ENCODE measurements at places on chromosomes 6 and 20.

GRCh38 chr6:116665464-116665863 is 3.1 kb downstream of the ZUP1 start:
- DNase-seq = no peak

- no peak for DNase-seq
Observed at GRCh38 chr6:132413499-132413802, 12.2 kb upstream of the MOXD1 start.

DNA sequence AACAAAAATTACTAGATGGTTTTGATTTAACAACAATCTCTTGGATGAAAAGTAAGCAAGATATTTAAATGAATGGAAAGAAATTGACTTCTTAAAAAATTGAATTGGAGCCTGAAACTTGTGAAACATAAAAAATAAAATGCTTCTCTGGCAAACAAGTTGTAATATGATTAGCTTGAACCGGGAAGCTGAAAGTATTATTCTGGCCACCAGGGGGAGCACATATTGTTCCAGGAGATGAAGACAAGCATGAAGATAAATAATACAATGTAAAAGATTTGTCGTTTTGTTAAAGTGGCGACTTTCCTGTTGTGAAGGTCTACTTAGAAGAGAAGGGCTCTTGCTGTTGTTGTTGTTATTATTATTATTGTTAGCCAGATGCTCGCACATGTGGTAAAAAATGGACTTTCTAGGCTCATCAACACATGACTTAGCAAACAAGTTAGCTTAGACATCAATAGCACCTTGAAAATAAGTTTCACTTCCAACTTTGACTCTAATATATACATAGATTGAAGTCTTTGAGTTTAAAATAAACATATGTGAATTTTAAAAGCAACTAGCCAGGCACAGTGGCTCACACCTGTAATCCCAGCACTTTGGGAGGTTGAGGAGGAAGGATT is 14.2 kb downstream of the PAX1 start:
- no peak for DNase-seq

- DNase-seq = no peak
Observed at GRCh38 chr20:24318569-24319352, 150.7 kb upstream of the SYNDIG1 start.

- no peak for DNase-seq
Observed at GRCh38 chr6:26351544-26351953, 13.4 kb upstream of the BTN3A2 start.

GRCh38 chr20:4567170-4567569 is 154.5 kb upstream of the PRND start:
- no peak for DNase-seq

GRCh38 chr6:21769405-21769861 is 175.9 kb downstream of the SOX4 start:
- DNase-seq = no peak

- no peak for DNase-seq
Observed at GRCh38 chr20:62482146-62482809, 6.5 kb upstream of the GATA5 start.

DNA sequence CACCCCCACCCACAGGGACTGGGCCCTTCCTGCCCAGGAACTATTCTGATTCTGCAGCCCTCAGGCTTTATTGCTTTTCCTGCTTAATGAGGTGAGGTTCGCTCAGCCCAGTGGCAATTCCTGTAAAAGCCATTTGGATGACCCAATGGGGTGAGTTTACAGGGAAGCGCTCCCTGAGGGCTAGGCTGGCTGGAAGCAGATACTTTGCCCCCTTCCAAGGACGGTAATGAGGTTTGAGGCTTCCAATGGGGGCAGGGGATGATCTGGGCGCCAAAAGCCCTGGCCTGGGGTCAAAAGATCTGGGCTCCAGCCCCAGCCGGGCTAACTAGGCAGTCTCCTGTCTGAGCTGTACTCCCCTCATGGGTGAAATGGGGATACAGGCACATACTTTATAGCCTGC is 41.8 kb downstream of the RIPOR3 start:
- DNase-seq = no peak

DNA sequence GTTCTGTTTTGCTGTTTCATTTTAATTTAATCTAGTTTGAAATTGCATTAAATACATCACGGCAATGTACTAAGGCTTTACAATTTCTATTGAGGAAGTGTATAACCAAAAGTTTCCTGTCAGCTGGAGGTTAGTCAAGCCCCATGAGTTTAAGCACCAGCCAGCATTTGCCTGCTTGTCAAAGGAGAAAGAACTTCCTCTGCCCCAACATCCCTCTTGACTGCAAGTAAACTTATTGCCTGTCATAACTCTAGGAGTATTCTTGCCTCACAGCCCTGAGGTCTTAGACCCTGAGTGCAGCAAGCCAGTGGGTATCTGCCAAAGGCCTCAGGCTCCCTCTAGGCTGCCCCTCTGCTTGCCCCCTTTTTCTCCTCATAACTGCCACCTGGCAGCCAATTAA is 106.7 kb upstream of the INSM1 start:
- DNase-seq = no peak

- DNase-seq = no peak
Observed at GRCh38 chr20:50299325-50299629, 108.6 kb downstream of the CEBPB start.

- DNase-seq = no peak
Observed at GRCh38 chr6:162539321-162539720, 188.2 kb downstream of the PRKN start.

DNA sequence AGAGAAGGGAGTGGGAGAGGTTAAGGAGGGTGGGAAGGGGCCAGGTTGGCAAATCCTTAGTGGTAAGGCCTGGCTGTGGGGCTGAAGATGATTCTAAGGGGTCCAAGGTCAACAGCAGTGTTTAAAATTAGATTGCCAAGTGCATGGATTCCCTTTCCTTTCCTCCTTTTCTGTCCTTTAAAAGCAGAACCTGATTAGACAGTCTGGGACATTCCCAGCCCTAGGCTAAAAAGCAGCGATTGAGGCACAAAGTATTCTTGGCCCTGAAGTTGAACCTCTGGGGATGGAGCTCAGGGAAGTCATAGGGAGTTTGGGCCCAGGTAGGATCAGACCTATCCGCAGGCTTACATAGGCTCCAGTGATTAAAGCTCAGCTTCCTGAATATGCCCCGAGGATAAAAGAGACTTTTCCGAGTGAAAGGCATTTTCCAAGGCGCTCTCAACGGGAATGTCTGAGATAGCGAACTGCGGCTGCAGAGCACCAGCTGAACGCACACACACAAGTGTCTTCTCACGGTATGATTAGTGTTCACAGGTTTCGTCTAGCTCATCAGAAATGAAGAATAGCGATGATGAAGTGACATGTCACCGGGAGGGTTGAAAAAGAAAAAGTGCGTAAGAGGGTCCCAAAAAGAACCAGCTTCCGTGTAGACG is 787 bp upstream of the CARMIL1 start:
- DNase-seq = no peak

- no peak for DNase-seq
Observed at GRCh38 chr6:7692453-7692784, 33.5 kb upstream of the BMP6 start.

- no peak for DNase-seq
Observed at GRCh38 chr6:150616586-150616985, 16.9 kb downstream of the PLEKHG1 start.

DNA sequence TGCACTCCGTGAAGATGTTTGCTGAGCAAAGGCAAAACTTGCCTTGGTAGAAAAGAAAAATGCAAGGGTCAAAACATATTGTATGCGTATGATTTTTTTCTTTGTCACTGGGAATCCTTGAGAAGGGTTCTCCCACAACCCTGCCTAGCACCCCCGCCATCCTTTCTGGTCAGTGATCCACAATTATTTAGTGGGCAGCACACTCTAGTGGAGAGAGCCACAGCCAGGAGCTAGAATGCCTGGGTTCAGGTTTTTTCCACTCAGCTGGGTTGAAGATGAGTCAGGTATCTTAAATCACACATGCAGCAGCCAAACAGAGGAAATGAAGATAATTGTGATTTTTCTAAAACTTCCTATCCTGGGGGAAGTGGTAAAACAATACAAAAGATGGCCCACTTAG is 243.1 kb downstream of the PKHD1 start:
- DNase-seq = no peak

DNA sequence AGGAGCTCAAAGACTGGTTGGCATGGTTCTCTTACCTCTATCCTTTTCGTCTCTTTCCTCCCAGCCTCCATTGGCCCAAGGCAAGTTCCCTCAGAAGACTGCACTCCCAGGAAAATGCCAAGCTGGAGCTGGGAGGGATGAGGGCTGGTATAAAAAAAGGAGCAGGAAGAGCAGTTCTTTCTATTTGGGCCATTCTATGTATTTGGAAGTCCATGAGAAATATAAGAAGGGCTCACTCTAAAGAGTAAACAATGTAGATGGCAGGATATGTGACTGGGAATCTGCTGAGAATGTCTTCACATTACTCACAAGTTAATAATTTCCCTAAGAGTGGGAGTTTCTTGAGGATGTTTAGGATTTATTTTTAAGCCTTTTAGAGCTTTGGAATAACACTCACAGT is 36.6 kb upstream of the ADTRP start:
- no peak for DNase-seq

DNA sequence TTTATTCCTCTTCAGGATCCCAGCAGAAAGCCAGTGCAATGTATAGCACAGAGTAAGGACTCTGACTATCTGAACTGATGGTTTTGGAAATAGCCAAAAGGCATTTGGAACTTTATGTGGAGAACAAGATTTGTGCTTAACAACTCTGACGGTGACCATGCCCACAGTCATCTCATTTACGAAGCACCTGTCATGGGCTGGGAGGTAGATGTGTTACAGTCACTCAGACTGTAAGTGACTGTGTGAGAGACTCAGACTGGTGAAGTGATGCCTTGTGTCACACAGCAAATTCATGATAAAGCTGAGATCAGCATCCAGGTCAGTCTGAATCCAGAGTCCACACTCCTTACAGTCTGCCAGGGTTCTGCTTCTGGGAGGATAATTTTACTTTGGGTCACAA is 23.9 kb upstream of the FAM83C start:
- DNase-seq = no peak

DNA sequence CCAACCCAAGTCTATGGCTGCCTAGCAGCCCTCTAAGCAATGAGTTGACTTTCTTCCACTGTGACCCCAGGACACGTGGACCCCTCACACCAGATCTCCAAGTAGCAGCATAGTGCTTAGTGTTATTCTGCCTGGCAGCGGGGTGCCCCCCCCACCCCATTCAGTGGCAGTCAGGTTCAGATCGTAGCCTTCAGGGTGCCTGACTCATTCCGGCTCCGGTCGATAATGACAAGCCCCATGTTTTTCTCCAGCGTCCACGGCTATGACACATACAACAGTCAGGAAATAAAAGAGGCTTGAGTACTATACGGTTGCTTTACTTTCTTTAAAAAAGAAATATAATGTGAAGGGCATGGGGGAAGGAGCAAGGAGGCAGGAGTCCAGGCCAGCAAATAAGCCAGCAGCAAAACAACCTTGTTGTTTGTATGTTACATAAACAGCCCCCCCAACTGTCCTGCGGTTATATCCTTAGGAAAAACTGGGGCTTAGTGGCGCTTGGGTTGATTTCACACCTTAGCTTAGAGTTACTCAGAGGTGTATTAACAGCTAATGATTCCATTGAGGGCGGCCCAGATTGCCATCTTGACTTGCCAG is 23.1 kb downstream of the GNAS start:
- DNase-seq = no peak

GRCh38 chr20:37265152-37265551 is 3.5 kb upstream of the GHRH start:
- no peak for DNase-seq

DNA sequence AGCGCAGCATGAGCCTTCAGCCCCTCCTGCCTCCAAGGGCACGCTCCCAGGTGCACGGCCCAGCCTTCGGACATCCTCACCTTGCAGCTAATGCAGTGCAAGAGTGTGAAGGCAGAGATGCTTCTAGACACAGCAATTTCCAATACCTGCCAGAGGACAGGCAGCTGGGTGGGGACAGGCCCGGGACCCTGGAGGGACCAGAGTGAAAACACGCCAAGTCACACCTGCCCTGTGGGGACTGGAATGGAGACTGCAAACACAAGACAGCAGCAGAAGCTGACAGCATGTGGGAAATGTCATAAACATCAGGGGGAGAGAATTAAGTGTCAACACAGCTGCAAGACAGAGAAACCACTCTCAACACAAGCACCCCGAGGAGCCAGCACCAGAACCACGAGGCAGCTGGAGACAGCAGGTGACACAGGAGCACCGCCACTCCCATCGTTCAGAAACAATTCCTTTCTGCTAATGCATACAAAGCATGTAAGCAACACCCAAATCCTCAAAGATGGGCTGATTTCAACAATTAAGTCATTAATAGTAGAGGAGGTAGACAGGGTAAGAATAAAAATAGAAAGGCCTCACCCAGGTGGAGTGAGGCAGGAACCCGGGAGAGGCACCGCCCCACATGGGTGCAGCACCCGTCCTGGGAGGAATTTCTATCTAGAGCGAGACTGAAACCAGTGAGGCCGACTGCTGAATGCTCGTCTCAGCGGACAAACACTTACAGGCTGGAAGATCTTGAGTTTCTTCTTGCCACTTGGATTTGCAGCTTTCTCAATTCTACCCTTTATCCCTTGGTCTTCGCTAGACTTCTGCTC is 17.1 kb downstream of the DIDO1 start:
- no peak for DNase-seq

Measured in activated naive CD4-positive, alpha-beta T cell treated with anti-CD3 and anti-CD28 coated beads, Interleukin-2, amount 50 U/mL, for 16 hours (primary cell).